ENCODE measurements at places on chromosomes 16 and 17. TPM values are rescaled to one million over a fixed set of nuclear protein-coding genes. Genes with fewer than 3 reads are reported as not detected.

DNA sequence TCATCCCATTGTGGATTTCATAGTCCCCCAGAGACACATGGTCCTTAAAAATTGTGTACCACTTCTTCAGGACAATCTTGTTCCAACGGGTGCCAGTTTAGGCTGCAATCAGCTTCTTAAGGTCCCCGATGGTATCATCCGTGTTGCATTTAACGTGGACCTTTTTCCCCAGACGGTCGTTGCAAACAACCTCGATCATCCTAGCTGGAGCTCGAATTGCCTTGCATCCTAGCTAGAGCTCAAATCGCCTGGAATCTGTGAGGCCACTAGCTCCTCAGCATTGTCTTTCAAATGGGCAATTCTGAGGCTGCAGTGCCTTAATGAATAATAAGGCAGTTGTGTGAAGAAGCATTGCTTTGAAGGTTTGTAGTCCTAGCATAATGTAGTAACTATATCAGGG lies 37.7 kb upstream of the RHBDL3 start:
- no peak for DNase-seq

TBX2 gene
- total RNA-seq: 2.9 TPM

GRCh38 chr16:81945665-81946064 lies 65.6 kb downstream of the SDR42E1 start:
- no peak for DNase-seq

TGFB1I1 gene
- 5.0 TPM for total RNA-seq

DNA sequence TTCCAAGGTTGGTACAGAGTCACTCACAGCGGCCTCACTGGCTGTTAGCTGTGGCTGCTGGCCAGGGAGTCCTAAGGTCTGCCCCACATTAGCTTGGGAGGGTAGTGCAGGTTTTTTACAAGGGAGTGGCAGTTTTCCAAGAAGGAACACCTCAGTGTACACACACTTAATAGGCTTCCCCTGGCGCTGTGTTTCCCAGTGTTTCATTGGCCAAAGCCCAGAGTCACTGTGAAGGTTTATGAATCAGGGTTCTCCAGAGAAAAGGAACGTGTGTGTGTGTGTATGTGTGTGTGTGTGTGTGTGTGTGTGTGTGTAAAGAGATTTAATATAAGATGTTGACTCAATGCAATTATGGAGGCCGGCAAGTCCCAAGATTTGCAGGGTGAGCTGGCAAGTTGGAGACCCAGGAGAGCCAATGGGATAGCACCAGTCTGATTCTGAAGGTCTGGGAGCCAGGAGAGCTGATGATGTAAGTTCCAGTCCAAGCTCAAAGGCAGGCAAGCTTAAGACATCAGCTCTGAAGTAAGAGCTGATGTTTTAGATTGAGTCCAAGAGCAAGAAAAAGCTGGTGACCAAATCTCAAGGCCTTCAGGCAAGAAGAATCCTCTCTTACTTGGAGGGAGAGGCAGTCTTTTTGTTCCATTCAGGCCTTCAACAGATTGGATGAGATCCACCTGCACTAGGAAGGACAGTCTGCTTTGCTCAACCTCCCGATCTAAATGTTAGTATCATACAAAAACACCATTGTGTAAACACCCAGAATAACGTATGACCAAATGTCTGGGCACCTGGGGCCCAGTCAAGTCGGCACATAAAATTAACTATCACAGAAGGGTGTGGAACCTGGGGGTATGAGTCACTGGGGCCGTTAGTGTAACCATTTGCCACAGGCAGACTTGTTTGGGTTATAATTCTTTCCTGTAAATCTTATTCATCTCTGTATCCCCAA lies 206.8 kb downstream of the PRKCA start:
- peak; percentile 72 for DNase-seq

DNA sequence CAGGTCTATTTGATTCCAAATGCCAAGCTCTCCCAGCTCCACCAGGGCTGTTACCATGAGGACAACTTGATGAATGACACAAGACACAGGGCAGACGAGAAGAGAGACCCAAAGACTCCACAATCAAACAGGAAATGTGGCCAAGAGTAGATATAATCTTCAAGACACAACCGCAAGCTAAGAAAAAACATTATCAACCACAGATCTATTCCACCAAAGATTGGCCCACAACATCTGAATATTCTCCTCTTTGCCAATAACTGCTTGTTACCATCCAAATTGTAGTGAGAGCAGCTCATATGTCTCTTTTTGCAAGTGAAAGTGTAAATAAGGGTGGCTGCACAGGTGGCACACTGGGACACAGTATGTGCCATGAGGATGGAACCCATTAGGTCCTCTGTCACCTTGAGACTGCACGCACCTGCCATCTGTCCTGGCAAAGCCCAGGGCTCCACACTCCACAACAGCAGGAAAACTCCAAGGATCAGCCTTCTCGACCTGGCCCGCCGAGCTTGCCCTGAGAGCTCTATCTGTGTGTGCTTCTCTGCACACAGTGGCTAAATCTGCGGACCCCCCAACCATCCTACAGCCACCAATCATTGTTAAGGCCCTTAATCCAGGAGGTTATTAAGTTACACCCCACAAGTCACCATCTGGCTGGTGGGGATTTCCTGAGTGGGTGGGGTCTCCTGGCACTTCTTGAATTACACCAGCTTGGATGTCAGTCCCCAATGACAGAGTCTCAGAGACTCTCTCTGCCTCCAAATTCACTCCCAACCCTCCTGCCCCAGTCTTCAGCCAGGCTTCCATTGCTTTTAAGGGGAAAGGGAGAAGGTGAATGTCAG lies 50.5 kb downstream of the DYNLRB2 start:
- no peak for DNase-seq

CLEC16A gene
- total RNA-seq: 11.8 TPM

KRTAP9-9 gene
- not detected for total RNA-seq

GRCh38 chr17:29565643-29566472 lies 979 bp downstream of the ABHD15 start:
- peak; percentile 90 for DNase-seq

GRCh38 chr17:29060475-29060874 lies 17.5 kb downstream of the PIPOX start:
- DNase-seq: no peak

- peak; percentile 92 for DNase-seq
Observed at GRCh38 chr17:39738983-39739884, 1.5 kb downstream of the GRB7 start.

GRCh38 chr16:73002866-73003265 lies 45.1 kb downstream of the ZFHX3 start:
- no peak for DNase-seq

UMOD gene
- total RNA-seq: 9.6 TPM

DNA sequence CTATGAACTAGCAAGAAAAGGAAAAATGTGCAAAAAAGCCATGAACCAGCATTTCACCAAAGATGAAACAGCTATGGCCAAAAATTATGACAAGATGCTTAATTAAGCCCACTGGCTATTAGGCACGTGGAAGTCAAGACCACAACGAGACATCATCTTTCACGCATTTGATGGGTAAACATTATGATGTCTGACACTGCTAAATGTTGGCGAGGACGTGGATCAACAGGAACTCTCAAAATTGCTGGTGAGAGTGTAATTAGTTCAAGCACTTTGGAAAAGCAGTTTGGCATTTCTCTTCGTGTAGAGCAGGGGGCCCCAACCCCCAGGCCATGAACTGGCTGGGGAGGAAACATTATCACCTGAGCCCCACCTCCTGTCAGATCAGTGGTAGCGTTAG lies 39.6 kb upstream of the ADGRG1 start:
- no peak for DNase-seq

DNA sequence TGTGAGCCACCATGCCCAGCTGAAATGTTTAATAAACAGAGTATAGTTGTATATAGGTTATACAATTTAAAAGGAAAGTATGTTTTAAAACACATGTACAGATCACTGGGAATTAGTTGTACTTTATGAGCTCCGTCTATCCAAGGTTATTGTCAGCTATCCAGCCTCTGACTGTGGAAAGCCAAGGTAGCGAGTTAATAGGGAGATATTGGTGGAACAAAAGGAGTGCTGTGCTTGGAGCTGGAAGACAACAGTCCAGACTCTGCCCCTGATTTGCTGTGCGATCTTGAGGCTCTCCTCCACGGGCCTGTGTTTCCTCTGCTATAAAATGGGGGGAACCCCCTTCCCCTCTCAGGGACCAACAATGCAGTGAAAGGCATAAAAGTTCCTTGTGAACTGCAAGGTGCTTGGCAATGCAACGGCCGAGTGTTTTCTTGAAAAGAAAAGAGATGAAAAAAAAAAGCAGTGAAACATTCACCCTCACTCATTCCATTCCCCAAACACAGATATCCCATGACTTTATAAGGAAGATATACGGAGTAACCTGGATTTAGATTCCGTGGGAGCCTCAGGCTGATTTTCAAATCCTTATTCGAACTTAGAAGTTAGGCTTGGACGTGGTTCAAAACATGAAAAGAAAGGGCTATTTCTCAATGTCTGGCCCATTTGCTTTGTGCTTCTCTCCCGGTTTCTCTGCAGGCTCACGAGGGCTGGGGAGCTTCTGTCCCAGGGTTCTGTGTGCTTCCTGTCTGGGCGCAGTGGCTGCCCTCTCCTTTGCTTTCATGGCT lies 34.1 kb downstream of the CUEDC1 start:
- no peak for DNase-seq

WIPI1 gene
- total RNA-seq: 27.5 TPM

ITGAL gene
- 2.3 TPM for total RNA-seq

SBK1 gene
- total RNA-seq: 1.3 TPM

- DNase-seq: no peak
Observed at GRCh38 chr17:55451203-55451641, 29.6 kb upstream of the MMD start.

LAT gene
- 2.0 TPM for total RNA-seq

GRCh38 chr17:12107905-12108304 lies 87.2 kb downstream of the MAP2K4 start:
- no peak for DNase-seq

DNA sequence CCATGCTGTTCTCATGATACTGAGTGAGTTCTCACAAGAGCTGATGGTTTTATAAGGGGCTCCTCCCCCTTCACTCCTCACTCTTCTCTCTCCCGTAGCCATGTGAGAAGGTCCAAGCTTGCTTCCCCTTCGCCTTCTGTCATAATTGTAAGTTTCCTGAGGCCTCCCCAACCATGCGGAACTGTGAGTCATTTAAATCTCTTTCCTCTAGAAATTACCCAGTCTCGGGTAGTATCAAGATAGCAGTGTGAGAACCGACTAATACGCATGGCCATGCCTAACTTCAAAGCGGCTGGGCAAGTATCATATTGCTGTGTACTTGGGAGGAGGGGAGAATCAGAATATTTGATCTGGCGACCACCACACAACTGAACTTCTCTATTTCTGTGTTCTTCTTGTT lies 88.3 kb downstream of the PRKCB start:
- no peak for DNase-seq

ZNF263 gene
- 11.3 TPM for total RNA-seq

DNA sequence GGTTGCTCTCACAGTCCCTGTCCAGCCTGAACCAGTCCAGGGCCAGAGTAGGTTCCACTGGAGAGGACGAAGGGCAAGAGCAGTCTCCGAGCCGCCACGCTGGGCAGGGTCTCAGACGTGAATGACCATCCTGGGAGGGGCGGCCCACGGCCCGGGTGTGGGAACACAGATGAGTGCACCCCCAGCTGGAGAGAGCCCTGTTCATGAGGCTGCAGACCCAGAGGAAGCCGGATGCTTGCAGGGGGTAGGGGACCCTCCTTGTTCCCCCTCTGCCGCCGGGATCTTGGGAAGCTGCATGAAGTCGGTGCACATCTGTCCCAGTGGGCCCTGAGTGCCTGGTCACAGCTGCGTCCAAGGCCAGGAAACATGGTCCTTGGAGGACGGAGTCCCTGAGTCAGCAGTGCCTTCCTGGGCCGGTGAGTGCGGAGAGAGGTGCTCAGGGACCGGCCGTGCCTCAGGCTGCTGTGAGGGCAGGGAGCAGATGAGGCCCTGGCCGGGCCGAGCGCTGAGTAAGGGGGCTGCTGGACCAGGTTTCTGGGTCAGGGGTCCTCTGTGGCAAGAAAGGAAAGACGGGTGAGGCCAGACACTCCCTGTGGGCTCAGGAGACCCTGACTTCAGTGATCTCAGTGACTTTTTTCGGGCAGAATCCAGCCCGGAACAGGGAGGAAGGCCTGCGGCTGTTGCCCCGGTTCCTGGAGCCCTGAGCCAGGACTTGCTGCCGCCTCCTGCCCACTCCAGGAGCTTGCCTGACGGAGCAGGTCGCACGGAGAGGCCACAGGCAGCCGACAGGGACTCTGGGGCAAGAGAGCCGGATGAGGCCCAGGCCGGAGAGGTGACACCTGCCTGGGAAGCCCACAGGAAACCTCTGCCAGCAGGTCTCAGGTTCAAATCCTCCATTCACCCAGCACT lies 45.8 kb downstream of the ACTG1 start:
- DNase-seq: no peak

GRCh38 chr17:1709403-1709951 lies 700 bp downstream of the TLCD2 start:
- DNase-seq: no peak

NPIPA8 gene
- total RNA-seq: 0.55 TPM

DRC7 gene
- total RNA-seq: 0.52 TPM

GRCh38 chr17:45414990-45415881 lies 17.4 kb downstream of the ARHGAP27 start:
- DNase-seq: no peak

TBC1D3D gene
- total RNA-seq: 0.28 TPM

DNA sequence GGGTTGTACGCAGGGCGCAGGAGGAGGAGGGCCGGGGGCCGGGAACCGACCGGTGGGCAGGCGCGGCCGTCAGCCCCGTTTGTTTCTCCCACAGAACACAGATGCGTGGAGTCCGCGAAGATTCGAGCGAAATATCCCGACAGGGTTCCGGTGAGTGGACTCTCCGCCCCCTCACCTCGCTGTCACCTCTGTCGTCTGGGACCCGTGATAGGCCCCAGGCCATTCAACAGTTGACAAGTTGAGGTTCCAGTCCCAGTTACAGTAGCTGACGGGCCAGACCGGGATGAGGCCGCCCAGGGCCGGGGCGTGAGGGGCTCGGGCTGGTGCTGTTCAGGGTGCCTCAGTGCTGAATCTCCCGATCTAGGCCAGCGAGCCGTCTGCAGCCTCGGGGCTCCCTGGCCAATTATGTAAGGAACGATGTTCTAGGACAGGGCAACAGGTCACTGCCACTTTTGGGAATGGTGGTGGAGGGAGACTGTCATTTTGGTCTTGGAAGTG lies 628 bp downstream of the GABARAPL2 start:
- DNase-seq: peak; percentile 24

DNA sequence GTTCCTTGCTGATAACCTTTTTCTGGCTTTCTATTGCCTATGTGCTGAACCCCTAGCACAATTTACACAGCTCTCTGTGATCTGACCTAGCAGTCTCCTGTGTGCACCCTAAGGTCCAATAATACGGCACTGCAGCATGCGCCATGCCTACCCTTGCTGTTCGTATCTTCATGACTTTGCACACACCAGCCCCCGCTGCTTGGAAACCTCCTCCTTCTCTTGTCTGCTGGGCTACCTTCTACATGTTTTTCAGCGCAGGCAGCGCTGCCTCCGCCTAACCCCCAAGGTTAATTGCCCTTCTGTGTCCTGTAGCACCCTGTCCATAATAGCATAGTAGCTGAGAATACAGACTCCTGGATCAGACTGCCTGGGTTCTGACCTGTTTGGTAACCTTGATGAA lies 1.4 kb downstream of the STARD3 start:
- DNase-seq: no peak

GRCh38 chr17:19678581-19679453 lies 30.3 kb downstream of the ALDH3A2 start:
- no peak for DNase-seq

ABCA10 gene
- 6.1 TPM for total RNA-seq

P2RX5 gene
- total RNA-seq: 0.39 TPM
